ENCODE measurements at places on chromosomes 6 and 20.

- no peak for DNase-seq
Observed at GRCh38 chr20:60430516-60431001, 472.3 kb downstream of the CDH26 start.

- no peak for DNase-seq
Observed at GRCh38 chr6:155079985-155080452, 84.9 kb downstream of the TIAM2 start.

- peak; percentile 82 for DNase-seq
Observed at GRCh38 chr6:131430531-131430930, 142.5 kb upstream of the ARG1 start.

- DNase-seq, result peak; percentile 1
Observed at GRCh38 chr6:47529734-47530133, 52.1 kb downstream of the CD2AP start.

DNA sequence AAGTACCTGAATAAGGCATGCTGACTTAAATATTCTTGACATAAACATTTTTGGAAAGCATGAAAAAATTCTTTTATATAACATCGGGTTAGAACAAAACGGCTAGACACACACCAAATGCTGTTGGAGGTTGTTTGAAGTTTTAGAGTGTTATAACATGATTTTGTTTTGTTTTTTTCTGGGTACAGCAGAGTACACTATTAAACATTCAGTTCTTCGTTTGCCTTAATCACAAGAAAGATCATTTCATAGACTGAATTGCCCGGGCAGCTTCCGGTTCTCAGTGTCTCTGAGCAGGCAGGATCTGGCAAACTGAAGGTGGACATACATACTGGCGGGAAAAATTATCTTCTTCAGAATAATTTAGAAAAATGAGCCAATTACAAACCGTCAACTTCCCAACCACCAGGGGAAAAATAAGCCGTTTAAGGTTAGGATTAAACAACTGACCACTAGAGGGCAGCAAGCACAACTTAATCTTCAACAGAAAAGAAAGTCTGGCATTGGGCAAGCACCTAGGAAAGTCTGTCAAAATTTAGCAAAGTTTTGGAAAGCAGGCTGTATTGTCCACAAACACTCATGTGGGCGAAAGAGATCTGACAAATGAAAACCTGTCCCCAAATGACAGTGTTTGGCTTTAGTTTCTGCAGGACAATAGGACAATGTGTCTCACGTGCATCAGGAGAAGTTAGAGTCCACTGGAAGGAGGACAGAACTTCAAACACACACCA is 15.0 kb downstream of the ZNF217 start:
- DNase-seq, result peak; percentile 90

DNA sequence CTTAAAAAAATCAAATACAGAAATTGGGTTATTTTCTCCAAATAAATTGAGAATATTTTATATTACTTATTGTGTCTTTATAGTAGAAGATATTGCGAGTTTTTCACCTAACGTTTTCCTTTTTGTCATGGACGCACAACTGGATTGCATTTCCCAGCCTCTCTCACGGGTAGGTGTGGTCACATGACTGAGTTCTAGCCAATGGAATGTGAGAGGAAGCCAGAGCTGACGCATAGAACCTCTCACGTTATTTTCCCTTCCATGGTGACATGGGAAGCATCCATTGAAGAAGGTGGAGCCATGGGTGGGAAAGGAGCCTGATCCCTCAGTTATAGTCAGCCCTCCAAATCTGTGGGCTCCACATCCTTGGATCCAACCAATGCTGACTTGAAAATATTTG is 155.9 kb upstream of the UST start:
- peak; percentile 64 for DNase-seq
